ENCODE measurements at places on chromosomes 7 and 10.

DNA sequence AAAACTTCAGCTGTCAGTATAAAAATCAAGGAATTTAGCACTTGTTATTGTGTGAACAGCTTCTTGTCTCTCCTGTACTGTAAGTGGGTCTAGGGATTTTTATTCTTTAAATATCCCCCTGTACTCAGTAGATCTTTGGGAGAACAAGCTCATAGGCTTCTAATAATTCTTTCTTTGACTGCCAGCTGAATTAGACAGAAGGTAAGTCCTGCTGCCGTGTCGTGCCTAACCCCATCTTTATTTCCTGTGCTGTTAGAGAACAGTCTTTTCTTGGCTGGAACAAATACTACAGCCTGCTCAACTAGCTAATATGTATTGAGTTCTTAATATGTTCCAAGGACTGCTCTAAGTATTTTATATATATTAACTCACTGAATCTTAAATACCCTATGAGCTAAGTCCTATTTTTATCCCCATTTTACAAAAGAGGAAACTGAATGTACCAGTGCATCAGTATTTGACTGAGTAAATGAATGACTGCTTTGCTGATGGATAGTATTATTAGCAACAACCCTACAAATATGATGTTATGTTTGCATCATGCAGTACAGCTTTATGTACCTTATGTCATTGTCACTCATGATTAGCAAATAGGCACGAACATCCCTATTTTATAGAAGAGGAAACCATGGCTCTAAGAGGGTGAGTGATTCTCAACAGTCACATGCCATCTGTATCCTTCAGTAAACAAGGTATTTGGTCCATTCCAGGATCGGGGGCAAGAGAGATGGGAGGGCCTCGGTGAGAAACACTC lies 5.5 kb upstream of the DUSP5 start:
- DNase-seq, result no peak

- no peak for DNase-seq
These were observed 29.3 kb downstream of the PTPN12 start for GRCh38 chr7:77566421-77566820.

DNA sequence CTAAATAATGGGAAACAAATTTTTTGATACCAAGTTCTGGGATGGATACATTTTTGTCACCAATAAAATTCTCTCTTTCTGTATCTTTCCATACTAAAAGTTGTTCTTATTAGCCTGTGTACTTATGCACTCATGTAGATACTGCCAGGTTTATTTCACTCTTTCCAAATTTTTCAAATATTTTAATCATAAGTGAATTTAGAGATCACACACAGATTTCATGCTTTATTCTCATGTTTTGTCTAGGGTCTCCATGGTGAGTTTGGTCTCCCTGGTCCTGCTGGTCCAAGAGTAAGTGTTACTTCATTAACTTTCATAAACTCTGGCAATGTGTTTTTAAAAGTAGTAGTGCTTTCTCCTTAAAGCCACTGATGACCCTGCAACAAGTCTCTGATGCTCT lies 20.3 kb downstream of the COL1A2 start:
- no peak for DNase-seq

- DNase-seq, result no peak
These were observed 32.1 kb upstream of the GATAD1 start for GRCh38 chr7:92415225-92415624.

DNA sequence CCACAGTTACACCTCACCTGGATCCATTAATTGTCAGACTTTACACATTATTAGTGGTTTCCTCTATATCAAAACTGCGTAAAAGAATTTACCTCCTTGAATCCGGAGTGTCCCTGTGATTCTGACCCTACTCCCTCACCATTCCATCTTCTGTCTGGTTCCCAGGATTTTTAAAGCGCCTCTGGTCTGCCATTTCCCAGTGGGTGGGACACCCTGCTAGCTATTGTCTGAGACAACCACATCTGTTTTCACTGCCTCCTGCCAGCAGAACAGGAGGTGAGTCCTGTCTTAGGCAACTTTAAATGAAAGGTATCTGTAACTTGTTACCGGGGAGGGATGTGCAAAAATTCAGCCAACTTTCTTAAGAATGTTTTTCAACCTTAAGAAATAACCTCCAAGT lies 2.3 kb downstream of the MACROH2A2 start:
- DNase-seq, result no peak

GRCh38 chr7:90709501-90710465 lies 113.7 kb downstream of the CDK14 start:
- DNase-seq, result no peak

DNA sequence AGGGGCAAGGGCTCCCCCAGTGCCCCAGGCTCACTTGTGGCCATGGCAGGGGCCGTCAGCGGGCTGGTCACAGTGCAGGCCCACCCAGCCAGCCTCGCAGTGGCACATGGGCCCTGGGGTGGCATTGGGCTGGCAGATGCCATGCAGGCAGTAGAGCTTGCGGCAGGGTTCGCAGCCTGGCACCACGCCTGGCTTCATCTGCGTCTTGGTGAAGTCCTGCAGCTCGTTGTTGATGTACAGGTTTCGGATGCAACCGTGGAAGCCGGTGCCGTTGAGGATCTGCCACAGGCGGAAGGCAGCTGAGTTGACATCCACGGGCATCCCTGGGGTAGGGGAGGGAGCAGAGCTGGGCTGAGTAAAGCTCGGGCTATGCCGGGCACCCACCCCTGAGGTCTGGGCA lies 170.6 kb downstream of the LCOR start:
- DNase-seq, result no peak

DNA sequence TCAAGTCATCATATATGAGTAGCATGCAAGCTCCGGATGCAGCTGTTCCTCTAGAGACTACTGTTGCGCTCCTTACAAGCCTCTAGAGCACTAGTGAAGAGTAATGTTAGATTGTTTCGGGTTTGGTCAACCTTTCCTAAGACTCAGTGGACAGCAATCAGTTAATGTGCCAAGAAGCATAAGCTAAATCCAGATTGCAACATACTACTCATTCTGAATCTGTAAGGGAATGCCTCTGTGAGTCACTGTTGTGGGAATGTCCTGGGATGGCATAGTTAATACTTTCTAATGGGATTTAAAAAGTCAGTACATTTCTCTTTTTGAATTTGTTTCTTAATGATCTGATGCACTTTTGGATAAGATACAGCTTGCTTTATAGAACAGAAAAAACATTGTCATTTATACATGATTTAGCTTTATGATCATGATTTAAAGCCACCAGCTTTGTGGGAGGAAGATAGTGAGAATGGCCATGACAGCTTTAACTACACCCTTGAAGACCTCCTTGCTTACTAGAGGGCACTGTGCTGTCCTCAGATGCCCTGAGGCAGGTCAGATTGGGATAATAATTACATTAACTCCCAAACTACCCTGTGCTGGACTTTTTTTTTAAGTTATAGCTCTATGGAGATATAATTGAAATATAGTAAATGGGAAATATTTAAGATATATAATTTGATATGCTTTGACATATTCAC lies 138.4 kb downstream of the SDK1 start:
- DNase-seq, result no peak

DNA sequence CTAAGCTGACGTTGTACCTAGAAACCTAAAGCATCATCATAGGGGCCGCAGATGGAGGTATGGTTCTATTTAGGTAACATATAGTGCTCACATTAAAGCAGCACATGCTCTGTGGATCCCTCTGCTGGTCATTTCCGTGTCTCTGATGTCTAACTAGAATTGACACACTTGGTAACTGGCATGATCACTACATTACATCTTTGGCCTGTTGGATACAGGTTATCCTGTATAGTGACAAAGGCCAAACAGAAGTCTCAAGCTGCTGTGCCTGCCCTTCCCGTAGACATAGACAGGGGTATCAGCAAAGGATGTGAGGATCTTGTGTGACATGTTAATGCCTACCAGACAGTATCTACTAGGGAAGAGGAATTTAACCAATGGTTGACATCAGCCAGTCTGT lies 51.2 kb downstream of the KIF5B start:
- no peak for DNase-seq

GRCh38 chr10:114779803-114780576 lies 41.6 kb upstream of the FHIP2A start:
- no peak for DNase-seq

- no peak for DNase-seq
These were observed 160.4 kb upstream of the AGR3 start for GRCh38 chr7:17042211-17042610.

DNA sequence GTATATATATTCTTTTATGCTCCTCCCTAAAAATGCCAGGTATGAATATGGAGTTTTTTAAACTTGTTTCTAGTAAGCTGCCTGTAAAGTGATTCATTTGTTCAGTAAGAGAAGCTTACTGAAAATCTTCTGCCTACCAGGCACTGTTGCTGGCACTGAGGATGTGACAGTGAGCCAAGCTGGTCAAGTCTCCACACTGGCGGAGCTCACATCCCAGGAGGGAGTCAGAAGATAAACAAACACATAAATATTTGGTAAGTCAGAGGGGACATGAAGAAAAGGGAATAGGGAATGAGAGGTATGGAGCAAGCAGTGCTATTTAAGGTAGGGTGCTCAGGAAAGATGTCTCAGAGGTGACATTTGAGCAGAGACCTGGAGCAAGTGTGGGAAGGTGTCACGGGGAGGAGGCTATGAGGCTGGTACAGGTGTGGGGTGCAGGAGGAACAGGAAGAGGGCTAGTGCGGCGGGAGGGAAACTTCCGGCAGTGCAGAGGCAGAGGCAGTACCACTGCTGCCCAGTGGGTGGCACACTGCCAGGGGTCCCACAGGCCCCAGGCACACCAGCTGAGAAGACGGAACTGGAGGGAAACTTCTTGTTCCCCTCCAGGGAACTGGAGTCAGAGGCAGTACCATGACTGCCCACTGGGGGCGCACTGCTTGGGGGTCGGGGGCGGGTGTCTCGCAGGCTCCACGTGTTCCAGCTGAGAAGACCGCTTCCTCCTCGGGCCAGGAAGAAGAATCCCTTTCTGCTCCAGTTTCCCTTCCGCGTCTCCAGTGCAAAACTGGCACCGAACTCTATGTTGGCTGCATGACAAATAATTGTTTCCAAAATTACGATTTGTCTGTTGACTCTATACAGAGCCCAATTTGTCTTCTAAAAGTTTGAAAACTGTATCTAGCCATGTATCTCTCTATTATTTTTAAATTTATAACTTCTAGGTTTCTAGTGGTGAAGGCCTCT lies 161.0 kb downstream of the TEX36 start:
- DNase-seq, result no peak

DNA sequence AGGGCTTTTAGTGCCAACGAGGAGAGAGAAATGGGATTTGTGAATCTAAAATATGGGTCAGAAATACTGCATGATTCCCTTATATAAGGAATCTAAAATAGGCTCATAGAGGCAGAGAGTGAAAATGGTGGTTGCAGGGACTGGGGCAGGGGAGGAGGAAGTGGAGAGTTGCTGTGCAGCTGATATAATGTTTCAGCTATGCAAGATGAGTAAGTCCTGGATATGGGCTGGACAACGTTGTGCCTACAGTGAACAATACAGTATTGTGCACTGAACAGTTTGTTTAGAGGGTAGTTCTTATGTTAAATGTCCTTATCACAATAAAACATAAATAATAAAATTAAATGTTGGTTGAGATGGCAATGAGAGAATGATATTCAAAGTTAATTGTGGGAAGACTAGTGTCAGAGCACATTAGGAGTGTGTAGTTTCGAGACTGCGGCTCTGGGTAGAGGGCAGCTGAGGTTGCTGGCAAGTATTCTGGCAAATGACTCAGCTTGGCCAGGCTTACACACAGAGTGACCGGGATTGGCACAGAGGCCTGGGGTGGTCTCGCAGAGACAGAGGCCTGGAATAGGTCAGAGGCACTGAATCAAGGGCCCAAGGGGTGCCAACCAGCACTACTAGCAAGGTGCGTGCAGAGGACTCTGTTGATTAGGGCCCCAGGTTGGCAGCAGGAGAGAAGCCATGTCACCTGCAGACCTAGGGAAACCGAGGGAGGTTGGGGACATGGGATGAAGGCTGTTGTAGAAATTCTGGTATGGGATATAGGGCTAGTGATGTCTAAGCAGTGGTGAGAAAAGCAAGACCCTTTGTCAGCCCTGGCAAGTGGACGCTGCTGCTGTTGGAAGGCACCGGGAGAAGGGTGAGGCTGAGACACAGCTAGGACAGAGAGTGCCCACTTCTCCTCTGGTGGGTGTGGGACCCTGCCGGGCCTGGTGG lies 2.8 kb upstream of the DEPP1 start:
- no peak for DNase-seq
